ENCODE measurements at places on chromosomes 12 and 14. TPM values are rescaled to one million over a fixed set of nuclear protein-coding genes. Genes with fewer than 3 reads are reported as not detected.

LRRIQ1 gene
- polyA plus RNA-seq: 5.6 TPM

SSTR1 gene
- polyA plus RNA-seq: 28.4 TPM

MANSC4 gene
- polyA plus RNA-seq: 0.62 TPM

OTUB2 gene
- 4.6 TPM for polyA plus RNA-seq

DNA sequence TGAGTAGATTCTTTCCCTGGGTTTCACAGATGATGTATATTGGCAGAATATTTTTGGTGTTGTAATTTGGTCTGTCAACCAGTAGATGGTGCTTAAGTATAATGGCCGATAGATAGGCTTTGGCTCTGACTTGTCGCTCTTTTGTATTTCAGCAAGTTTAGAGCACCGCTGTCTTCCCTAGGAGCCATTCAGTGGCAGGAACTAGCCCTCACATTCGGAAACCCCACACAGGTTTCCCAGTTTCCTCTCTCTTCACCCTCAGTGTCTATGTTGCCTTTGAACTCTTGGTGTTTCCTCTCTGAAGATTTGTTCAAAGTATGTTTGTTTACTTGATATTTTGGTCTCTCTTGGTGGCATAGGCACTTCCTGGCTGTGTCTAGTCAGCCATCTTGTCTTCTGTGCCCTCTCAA lies 102.2 kb downstream of the GPHN start:
- no peak overlapping the region for H3K4me3 ChIP-seq
- H3K4me1 ChIP-seq: no peaks in the 10 kb centered on the region
- no peak for DNase-seq

DNA sequence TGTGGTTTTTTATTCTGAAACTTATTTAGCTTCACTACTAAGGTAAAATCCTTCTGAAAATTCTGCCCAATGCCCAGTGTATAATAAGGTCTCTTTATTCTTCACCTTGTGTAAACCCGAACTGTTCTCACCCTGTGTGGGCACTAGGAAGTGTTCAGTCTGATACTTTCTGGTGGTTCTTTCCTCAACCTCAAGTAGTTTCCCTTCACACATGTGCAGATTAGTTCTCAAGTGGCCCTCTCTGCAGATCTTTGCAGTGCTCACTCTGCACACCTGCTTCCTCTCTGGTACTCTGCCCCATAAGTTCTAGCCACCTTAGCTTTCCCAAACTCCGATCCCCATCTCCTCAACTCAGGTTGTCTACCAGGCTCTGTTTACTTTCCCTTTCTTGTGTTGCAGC lies 61.6 kb downstream of the RAD51B start:
- H3K27ac ChIP-seq: no peak overlapping the region
- no peaks in the 10 kb centered on the region for H3K36me3 ChIP-seq
- H3K4me1 ChIP-seq: no peaks in the 10 kb centered on the region
- no peaks in the 10 kb centered on the region for H3K27me3 ChIP-seq
- no peak overlapping the region for H3K4me3 ChIP-seq

DNA sequence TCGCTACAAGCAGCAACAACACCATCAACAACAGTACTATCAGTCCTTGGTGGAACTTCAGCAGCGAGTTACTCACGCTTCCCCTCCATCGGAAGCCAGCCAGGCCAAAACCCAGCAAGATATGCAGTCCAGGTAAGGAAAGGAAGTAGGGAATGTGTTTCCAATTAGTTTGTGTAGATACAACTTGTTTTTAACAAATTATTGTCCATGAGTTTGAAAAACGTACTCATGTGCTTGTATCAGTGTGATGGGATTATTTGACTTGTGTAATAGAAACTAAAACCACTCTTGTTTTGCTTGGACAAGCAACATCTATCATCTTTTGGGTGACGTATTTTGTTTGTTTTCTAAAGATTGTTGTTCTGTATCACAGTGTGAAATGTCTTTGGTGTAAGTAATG lies 137.9 kb downstream of the NAV3 start:
- peaks cover 4% of the 10 kb centered on the region for H3K4me1 ChIP-seq
- H3K4me3 ChIP-seq: no peak overlapping the region
- DNase-seq: no peak
- no peak overlapping the region for H3K27ac ChIP-seq

DNA sequence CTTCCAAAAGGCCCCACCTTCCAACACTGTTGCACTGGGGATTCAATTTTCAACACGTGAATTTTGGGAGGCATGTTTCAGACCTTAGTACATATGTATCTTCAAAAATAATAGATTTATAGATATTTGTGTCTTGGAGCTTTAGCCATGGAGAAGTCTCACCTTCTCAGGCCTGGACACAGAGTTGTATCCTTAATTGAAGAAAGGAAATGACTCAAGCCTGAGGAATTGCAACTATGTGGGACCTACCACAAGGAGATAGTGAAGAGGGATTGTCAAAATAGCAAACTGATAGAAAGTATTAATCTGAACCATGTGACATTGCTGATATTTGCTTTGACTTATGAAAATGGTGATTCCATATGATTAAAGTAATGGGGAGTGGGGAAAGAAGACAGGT lies 89.8 kb downstream of the ACSS3 start:
- H3K27ac ChIP-seq: no peak overlapping the region
- no peaks in the 10 kb centered on the region for H3K27me3 ChIP-seq
- no peaks in the 10 kb centered on the region for H3K36me3 ChIP-seq
- H3K4me3 ChIP-seq: no peak overlapping the region
- no peaks in the 10 kb centered on the region for H3K4me1 ChIP-seq

GRCh38 chr14:99995700-99996356 lies 69.4 kb upstream of the EVL start:
- H3K27ac ChIP-seq: no peak overlapping the region
- H3K4me3 ChIP-seq: no peak overlapping the region
- no peaks in the 10 kb centered on the region for H3K36me3 ChIP-seq

DNA sequence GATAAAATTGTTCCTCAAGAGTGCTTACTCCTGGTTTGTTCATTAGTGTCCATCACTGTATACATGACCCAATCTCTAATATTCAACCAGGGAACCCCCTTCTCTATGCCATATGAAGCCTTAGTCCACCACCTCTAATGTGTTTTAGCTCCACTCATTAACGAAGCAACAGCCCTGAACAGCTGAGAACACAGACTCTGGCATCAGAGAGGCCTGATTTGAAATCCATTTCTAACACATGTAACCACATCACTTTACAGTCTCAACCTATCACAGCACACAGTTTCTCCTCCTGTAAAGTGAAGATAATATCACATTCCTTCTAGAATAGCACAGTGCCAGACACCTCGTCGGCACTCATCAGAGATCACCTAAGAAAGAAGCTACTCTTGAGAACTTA lies 64.3 kb downstream of the C2CD5 start:
- H3K4me3 ChIP-seq: no peak overlapping the region
- peaks cover 9% of the 10 kb centered on the region for H3K36me3 ChIP-seq
- DNase-seq: no peak
- no peak overlapping the region for H3K27ac ChIP-seq

DNA sequence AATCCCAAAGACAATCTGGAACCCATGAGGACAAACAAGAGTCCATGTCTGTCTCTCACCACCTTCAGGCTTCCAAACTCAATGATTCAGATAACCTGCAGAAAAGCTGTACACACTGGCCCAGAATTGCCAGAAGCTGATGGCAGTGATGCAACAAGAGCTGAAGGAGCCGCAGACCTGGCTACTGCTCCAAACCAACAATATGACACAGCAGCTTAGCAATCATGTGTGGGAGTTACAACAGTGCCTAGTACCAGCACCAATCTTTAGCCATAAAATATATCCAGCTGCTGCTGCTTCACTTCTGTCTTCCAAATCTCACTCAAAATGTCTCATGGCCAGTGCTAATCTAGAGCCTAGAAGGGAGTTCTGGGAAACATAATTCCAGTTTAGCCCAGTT lies 22.0 kb downstream of the RPS6KA5 start:
- DNase-seq: no peak
- no peaks in the 10 kb centered on the region for H3K27me3 ChIP-seq
- no peak overlapping the region for H3K4me3 ChIP-seq
- no peaks in the 10 kb centered on the region for H3K36me3 ChIP-seq
- no peaks in the 10 kb centered on the region for H3K4me1 ChIP-seq

All from spinal cord (tissue), 10 donors.